ENCODE measurements at places on chromosomes 1 and 21.
A peak's percentile ranks its signal among the peaks of the same experiment; 100 is the strongest.

- DNase-seq, result peak; percentile 34
These were observed 23.6 kb downstream of the ATP2B4 start for GRCh38 chr1:203649999-203650836.

DNA sequence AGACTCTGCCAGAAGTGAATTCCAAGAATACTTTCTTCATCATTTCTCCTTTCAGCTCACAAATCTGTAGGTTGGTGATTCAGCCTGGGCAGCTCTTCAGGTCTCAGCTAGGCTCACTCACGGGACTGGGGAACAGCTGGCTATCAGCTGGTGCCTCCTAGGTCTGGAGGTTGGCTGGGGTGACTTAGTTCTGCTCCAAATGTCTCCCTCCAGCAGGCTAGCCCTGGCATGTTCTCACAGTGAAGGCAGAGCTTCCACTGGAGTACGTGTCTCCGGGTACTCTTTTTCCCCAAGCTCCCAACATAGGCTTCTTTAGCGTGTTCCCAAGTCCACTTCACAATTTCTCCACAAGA, 12.5 kb upstream of the VAMP4 start:
- no peak for DNase-seq

GRCh38 chr1:172966844-172967540, 83.7 kb downstream of the TNFSF18 start:
- DNase-seq, result no peak

DNA sequence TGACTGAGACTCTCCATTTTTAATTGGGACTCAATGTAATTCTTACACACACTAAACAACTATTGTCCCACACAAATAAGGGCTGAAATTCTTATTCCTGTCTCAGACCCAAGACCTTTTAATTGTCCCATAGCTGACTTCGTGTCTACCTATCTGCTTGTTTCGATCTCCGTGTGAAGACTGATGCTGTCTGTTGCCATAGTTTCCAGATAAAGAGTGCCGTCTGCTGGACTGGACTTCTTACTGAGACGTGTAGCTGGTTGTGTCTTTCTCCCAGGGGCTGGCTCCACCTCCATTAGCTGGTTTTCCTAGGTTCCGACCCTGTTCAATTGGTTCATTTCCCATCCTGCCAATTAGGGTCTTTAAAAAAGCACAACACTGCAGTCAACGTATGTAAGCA, 235.3 kb upstream of the PLXNA2 start:
- DNase-seq, result no peak

DNA sequence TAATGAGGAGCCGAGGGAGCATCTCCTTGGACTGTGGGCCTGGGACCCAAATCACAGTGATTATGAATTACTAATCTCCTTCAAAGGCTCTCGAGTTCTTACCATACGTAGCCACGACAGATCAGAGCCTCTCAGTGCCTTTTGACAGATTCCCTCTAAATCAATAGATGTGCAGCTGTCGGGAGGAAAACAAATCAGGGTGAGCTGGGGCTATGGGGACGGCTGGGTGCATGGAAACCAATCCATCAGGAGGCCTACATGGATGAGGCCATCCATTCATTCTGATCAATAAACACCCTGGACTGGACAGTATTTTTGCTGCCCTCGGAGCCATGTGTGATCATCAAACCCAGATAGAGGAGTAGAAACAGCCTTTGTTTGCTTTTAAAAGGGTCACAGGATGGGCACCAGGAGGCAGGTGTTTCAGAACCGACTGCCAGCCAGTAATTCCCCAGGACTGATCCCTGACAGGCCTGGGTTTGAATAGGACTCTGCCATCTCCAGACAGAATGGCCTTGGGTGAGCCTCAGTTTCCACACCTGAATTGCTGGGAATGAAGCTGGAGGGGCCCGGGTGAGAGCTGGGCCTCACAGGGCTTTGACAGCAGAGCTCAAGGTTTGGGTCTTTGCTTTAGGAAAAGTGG, 532.8 kb downstream of the MATN1 start:
- no peak for DNase-seq

DNA sequence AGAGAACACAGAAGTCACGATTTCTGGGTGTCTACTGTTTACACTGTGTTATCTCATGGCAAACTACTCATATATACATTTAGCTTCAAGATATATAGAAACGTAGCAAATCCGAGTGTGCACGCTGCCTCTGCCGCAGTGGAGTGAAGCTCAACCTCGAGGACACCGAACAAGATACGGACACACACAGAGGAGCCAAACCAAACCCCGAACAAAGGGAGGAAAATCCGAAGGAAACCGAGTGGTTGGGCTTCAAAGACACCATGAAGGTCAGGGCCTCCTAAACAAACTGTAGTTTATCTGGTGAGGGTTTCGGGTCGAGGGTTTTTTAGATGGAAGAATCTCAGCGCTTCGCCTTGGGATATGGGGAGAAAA, 34.5 kb downstream of the SLC45A1 start:
- no peak for DNase-seq

- no peak for DNase-seq
These were observed 10.7 kb downstream of the MR1 start for GRCh38 chr1:181044449-181044966.

DNA sequence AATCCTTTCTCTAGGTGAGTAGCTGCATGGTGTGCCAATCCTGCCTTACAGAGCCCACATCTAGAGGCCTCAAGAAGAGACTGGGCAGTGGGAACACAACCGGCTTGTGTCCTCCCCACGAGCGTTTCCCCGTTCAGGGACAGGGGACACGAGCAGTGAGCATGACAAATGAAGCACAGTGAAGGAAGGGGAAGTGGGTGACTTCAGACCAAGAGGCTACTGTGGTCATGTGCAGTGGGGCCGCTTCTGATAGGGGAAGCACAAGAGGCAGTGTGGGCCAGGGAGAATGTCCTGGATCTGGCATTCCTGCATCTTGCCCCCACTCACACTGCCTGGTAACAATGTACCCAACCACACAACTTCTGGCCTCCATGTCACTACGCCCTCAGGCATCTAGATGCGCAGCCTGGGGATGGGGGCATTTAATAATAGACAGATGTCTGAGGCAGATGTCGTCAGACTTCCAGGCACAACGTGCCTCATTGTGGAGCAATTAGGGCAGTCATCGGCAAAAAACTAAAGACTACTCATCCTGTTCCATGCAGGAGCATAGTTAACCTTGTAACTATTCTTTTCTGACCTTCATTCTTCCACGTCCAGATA, 155.6 kb upstream of the NBPF11 start:
- no peak for DNase-seq

GRCh38 chr1:214075999-214076707, 88.4 kb downstream of the PROX1 start:
- no peak for DNase-seq

GRCh38 chr1:53081384-53082066, 19.5 kb downstream of the PODN start:
- DNase-seq, result no peak

DNA sequence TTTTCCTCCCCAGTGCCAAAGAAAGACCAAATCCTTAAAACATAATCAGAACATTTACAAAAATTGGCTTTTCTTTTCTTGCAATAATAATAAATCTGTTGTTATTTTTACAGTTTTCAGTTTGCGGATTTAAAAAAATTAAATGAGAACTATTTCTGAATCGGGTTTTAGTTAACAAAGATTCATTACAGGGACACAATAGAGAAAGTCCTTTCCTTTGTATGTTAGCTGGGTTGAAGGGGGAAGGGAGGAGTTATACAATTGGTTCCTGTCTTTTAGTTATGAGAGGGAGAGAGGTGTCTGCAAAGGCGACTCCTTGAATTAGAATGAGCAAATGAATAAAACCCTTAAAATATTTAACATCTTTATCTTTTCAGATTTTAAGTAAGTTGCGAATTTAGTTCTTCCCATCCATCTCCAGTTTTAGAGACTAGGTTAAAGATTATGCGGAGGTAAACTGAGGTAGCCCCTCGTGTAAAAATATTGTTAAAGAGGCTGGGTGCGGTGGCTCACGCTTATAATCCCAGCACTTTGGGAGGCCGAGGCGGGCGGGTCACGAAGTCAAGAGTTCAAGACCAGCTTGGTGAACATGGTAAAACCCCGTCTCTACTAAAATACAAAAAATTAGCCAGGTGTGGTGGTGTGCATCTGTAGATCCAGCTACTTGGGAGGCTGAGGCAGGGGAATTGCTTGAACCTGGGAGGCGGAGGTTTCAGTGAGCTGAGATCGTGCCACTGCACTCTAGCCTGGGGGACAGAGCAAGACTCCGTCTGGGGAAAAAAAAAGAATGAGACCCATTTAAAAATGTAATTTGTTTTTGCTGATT, 3.9 kb downstream of the SPEN start:
- no peak for DNase-seq

GRCh38 chr1:232897949-232898465, 52.4 kb upstream of the NTPCR start:
- DNase-seq, result no peak

DNA sequence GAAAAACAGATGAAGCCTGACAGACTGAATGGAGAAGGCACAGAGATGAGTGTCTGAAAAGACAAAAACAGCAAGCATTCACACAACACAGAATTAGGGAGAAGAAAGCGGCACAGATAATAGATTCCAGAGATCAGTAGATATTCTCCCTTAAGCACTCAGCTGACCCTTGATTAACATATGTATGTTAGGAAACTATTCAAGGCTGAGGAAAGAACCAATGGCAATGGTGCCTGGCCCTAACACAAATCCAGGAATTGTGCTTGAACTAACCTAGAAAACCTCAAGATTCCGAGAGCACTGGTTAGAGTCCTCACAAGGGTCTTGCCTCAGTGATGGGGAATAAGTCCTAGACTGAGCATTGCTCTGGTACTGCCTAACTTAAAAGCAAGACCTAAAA, 30.9 kb downstream of the KCNT2 start:
- DNase-seq, result no peak

DNA sequence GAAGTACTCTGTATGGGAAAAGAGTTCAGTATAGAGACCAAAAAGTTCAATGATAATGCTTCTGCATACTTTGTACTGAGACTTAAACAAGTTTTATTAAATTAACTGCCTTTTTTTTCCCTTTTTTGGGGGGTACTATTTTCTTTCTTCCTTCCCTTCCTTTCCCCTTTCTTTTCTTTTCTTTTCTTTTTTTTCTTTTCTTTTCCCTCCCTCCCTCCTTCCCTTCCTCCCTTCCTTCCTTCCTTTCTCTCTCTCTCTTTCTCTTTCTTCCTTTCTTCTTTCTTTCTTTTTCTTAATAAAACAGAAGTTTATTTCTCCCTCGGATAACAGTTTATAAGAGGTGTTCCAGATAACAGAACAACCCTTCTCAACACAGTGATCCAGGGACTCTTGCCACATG, 77.5 kb downstream of the LHX8 start:
- DNase-seq, result no peak

GRCh38 chr21:35323947-35324346, 274.8 kb upstream of the RUNX1 start:
- DNase-seq, result no peak

GRCh38 chr1:209769171-209769904, 13.5 kb downstream of the TRAF3IP3 start:
- DNase-seq, result peak; percentile 36

- DNase-seq, result no peak
These were observed 1.1 kb downstream of the IL24 start for GRCh38 chr1:206898089-206898914.

DNA sequence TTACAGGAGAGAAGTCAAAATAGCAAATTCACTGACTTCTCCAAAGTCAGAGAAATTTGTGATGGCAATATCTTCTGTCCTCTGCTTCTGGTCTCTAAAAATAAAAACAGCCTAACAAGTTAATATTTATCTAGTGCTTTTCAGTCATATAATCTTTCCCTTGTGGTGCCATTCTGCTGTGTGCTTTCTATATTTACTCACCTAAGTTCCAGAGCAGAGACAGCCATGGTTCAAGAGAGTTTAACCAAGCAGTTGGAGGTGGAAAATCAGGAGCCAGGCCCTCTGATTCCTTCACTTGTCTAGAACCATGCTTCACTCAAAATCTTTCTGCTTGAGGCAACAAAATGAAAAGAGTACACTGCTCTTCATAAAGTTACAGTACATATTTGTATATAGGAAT, 39.3 kb downstream of the BRINP2 start:
- DNase-seq, result no peak

DNA sequence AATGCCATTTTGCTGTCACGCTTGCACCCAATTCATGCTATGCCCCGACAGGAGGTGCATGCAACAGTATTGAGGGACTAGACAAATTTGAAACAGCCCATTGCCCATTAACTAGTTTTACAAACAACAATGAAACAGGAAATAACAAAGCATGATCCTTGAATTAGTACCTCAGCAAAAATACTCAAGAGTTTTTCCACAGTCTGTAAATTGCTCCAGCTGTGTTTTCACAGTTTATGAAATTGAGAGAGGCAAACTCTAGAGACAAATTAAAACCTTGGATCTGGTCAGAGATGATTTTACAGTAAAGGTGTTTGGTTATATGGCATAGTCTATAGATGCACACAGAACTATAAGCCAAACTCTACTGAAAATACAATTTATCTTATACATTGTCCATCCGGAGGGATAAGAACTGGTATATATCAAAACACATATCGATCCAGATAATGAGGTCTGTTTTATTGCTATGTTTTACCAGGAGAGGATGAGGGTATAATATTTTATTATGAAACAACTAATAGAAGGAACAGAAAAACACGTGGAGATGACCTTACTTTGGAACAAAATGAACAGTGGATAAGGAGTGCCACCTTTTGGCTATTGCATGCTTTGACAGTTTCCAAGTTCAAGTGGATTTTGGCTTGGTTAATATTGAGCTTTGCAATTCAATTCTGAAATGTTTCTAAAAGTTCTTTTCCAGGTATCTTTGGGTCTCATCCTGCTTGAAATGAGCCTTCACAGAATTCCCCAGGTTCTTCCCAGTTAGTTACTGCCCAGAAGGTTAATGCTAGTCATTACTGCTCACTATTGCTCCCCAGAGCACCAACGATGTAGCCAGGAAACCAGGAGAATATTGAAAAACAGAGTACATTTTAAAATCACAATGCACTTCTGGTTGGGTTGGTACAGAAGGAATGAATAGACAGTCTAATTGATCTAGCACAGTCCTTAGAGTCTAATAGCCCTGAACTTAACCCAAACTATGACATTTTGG, 45.7 kb downstream of the ZC3H11B start:
- DNase-seq, result no peak

DNA sequence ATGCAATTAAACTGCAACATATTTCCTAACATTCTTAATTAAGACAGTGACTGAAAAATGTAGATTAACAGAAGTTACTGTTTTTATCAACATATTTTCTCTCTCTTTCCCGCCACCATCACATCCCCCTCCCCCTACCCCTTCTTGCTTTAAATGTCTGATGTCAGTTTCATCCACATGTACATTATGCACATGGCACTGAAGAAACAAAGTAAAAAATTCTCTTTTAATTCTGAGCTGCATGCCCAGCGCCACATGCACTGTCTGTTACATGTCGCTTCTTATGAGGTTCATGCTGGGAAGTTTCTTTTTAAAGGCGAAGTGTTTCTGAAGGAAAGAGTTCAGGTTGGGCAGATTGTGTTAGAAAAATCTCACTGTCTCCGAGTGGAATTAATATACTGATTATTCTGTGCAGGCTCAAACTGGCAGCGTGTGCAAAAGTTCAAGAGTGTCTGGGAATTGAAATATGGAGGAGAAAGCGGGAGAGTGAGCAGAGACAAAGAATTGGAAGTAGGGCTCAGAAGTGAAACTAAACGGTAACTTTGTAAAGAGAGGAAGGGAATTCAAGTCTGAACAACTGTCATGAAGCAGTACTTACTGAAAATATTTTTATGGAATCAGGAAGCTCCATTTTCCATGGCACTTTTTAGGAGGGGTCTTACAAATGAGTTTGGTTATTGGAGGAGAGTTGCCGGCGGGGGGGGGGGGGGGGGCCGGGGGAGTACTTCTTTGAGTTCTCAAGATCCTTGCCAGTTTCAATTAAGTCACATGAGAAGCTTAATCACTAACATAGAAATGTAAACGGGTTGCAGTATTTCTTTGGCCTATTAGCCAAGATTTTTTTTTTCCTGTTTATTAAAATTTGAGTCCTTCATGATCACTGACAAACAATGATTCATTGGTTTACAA, 217.6 kb downstream of the SDCCAG8 start:
- no peak for DNase-seq
